Activated CD8-positive, alpha-beta memory T cell treated with anti-CD3 and anti-CD28 coated beads, Interleukin-2, amount 50 U/mL, for 4 hours (primary cell): ENCODE measurements at places on chromosomes 5 and 9.
A peak's percentile ranks its signal among the peaks of the same experiment; 100 is the strongest.

DNA sequence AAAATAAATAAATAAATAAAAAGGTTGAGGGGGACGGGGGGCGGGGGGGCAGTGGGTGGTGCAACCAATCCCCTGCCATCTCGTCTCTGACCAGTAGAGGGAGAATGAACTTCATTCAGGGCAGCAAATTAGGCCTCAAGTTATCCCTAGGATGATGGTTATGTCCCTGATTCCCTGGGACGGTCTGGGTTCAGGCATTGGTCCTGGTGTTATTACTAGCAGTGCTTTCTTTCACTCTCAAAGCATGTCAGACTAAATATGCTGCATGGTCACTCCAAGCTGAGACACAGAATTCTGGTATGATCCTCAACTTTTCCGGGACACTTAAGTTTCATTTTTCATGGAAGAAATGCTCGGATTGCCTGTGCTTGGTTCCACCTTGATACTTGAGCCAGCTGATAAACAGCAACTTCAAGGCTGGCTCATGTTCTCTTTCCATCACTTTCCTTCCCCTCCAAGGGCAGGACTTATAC, 59.4 kb downstream of the DAP start:
- DNase-seq = peak; percentile 24

- no peak for DNase-seq
Measured at GRCh38 chr5:142486020-142486419, 161.2 kb upstream of the SPRY4 start.

GRCh38 chr9:34635556-34635955, 2.0 kb downstream of the SIGMAR1 start:
- no peak for DNase-seq

DNA sequence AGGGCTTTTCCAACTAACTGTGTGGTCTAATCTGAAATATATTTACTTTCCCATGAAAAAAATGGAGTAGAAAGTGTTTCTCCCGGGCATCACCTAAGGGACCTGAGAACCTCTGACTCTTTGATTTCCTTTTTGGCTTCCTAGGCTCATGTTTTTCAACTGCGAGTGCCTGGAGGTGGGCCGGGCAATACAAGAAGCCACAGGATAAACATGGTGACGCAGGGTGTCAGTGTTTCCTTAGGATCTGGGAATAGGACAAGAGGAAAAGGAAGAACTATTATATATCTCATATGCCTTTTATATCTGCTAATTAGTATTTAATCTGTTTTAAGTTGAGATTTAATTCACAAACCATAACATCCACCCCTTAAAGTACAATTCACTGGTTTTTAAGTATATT, 11.4 kb upstream of the LECT2 start:
- no peak for DNase-seq

GRCh38 chr9:38421498-38422211, 2.6 kb downstream of the IGFBPL1 start:
- no peak for DNase-seq

GRCh38 chr9:110157823-110158664, 49.9 kb downstream of the C9orf152 start:
- DNase-seq = no peak
